Caco-2 (cell line): ENCODE measurements at places on chromosomes 6 and 20.
A peak's percentile ranks its signal among the peaks of the same experiment; 100 is the strongest.

GRCh38 chr20:10225439-10226060 lies 6.9 kb downstream of the SNAP25 start:
- peak; percentile 24 for DNase-seq

DNA sequence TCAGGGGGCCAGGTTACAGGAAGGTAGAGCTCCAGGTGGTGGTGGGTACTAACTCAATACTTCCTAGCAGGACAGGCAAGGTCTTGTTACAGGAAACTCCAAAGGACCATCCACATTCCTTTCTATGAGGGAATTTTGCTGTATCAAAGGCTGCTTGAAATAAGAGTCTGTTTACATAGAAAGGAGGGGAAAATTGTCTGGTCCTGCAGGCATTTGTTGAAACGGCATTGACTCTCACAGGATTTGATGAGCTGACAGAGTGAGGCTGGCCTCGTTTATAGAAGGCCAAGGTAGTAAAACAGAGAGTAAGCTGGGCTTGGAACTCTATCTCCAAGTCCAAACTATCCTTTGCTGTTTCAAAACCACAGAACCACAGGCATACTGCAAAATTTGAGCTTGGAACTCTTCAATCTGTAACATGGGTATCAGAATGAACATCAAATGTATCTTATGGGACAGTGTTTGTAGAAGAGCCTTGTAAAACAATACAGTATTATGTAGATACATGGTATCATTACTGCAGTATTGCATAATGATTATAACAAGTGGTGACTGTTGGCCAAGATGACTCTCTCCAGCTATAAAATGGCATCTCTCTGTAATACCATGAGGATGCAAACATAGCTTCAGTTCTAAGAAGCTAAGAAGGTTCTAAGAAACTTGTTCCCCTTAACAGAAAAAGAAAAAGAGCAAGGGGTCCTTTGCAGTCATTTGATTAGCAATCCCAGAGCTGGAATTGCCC lies 61.5 kb downstream of the TRAM2 start:
- DNase-seq = no peak

GRCh38 chr20:55760586-55760985 lies 244.7 kb downstream of the CBLN4 start:
- no peak for DNase-seq

GRCh38 chr6:107490566-107491137 lies 735 bp downstream of the SOBP start:
- no peak for DNase-seq

- DNase-seq = no peak
Measured at GRCh38 chr6:5303682-5304081, 42.4 kb downstream of the FARS2 start.

GRCh38 chr6:2876210-2877056 lies 26.7 kb downstream of the SERPINB9 start:
- peak; percentile 76 for DNase-seq

DNA sequence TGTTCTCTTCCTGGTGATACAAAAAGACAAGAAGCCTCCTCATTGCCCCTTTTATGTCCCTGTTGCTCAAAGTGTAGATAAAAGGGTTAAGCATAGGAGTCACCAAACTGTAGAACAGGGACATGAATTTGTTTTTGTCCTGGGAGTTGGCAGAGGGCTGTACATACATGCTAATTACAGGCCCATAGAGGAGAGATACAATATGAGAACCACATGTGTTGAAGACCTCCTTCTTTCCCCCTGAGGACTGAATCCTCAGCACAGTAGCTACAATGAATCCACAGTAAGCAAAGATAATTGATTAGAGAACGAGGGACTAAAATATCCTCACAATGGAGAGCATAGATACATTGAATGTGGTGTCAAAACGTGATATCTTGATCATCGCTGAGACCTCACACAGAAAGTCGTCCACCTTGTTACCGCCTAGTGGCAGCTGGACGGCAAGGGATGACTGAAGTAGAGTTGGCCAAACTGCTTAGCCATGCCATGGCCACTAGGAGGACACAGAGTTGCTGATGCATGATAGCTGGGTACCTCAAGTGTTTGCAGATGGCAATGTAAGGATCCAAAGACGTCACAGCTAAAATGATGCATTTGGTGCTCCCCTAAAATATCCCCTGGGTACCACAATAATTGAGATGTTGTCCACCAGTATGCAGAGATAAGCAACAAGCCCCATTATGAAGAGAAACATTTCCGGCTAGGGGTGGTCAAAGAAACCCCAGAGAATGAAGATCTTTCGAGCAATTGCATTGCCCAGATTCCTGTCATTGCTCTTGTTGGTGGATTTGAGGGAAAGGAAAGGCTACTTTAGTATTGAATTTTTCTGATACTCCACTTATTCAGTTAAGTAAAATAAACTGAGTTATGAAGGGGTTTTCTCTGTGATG lies 15.0 kb downstream of the OR2B3 start:
- DNase-seq = peak; percentile 58

DNA sequence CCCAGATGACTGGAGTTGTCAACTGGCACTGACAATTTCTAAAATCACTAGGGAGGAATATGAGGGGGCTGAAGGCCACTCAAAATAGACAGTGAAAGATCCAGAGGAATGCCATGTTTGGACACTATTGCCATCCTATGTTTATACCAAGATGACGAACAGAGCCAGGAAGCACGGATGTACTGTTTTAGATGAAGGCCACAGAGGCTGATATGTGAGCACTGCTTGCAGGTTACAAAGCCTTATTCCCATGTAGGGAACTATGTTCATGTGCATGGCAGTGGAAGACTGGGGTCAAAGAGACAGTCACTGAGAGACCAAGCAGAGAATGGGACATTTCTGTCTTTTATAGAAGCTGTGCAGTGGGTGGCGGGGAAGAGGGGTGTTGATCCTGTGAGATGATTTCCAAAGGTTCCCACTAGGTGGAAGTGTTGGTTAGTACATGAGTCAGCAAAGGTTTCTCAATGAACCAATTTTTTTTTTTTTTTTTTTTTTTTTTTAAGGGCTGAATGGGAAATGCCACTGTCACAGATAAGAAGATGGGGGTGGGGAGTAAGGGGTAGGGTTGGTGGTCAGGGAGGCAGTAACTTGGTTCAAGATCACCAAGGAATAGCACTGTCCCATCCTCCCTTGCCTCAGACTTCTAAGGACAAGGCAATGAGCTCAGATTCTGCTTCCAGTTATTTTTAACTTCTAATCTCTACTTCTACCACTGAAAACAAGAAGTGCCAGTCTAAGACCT lies 46.7 kb upstream of the MOCS1 start:
- DNase-seq = no peak

GRCh38 chr20:48329676-48330664 lies 497.8 kb downstream of the PREX1 start:
- peak; percentile 76 for DNase-seq

- DNase-seq = no peak
Measured at GRCh38 chr20:58014628-58015315, 213.7 kb downstream of the ANKRD60 start.

- DNase-seq = no peak
Measured at GRCh38 chr6:62528894-62529526, 243.0 kb upstream of the KHDRBS2 start.

DNA sequence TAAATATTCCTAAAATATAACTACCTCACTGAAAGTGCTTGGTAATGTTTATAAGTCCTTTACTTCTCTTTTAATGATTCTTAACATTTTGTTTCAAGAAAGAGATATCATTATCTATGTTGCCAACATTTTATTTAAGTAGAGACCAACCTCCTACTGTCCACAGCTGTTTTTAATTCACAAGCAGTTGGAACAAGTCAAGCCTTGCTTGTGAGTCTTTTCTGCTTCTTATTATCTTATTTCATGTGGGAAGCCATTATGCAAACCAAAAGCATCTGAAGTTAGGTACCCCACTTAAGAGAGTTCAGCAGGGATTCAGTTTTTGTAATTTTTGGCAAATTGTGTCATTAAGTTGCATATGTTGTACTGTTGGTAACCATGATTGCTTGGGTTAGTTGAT lies 1714.5 kb downstream of the GRIK2 start:
- DNase-seq = no peak

DNA sequence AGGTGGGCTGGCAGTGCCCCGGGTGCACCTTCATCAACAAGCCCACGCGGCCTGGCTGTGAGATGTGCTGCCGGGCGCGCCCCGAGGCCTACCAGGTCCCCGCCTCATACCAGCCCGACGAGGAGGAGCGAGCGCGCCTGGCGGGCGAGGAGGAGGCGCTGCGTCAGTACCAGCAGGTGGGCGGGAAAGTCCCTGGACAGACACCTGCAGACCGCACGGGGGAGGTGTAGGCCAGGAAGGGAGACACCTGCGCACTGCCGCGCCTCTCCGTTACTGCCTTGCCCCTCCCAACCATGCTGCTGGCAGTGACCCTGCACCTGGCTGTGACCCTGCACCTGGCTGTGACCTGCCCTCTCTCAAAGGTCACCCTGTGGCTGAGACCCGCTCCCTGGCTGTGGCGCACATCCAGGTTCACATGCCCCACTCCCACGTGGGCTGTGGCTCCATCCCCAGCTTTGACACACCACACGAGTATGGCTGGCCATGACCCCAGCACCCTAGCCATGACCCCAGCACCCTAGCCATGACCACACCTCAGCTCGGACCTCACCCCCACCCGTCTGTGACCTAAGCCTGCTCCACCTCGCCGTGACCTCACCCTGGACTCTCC lies 11.6 kb downstream of the RBCK1 start:
- DNase-seq = no peak

- no peak for DNase-seq
Measured at GRCh38 chr6:18308070-18308735, 43.9 kb upstream of the DEK start.

DNA sequence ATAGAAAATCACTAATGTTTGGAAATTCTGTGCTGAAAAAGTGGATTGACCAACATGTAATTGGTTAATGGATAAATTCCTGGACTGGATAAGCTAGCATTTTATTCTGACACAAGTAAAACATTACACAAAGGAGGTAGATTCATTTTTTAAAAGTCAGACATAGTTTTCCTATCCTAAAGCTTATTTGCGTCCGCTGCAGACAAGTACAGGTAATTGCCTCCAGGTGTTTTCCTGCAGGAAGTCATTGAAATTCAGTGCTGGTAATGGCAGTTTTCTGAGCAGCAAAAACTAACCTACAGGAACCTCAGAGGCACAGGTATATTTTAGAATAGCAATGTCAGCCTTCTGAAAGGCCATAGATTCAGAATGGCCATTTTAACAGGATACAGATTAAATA lies 20.0 kb upstream of the HIVEP1 start:
- no peak for DNase-seq

GRCh38 chr20:60341062-60341461 lies 382.8 kb downstream of the CDH26 start:
- no peak for DNase-seq

DNA sequence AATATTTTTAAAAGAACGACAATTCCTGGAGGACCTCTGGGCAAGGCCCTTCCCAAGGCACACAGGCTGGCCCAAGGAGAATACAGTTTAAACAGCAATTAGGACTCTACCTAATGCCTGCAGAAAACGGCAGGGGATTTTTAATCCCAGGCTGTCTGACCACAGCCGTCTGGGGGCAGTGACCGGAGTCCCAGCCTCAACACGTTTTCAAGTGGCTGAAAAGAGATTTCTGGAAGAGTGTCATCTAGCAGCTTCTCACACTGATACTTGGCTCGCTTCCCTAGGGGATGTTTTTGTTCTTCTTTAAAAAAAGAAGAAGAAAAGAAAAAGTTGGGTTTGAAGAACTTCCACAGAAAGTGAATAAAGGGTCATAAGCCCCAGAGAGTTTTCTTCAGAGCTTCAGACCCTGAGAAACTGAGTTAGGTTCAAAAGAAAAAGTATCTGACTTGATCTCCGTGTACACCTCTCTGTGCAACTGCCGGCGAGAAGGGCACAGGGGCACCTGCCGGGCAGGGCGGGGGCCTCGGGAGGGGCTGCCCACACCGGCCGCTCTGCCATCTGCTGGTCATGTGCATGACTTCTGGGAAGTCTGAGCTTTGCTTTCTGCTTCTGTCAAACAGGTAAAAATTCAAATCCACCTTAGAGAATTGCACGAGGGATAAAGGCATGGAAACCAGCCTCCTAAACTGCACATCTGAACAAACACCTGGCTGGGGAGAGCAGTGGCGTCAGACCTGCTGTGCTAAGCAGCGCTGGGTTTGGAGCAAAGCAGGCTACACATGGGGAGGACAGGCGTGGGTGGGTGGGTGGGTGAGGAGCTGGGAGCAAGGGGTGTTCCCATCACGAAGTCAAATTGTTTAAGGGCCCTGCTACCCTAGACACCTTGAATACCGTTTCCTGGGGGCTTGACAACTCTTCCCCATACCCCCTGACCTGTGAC lies 33.0 kb downstream of the RRBP1 start:
- DNase-seq = peak; percentile 49

GRCh38 chr6:130756824-130757223 lies 70.4 kb upstream of the SMLR1 start:
- DNase-seq = no peak

DNA sequence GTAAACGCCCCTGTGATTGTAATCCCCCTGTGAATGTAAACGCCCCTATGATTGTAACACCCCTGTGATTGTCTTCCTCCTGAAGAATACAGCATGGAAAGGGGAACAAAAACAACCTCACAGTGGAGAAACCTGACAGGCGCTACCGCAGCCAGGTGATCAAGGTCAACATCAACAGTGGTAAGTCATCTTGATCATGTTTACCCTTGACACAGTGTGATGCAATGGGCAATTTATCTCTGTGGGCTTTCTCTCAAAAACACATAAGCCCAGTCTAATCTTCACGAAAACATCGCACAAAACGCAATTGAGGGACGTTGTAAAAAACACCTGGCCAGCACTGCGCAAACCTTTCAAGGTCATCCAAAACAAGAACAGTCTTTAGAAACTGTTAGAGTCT lies 277.2 kb downstream of the PRKN start:
- DNase-seq = no peak

DNA sequence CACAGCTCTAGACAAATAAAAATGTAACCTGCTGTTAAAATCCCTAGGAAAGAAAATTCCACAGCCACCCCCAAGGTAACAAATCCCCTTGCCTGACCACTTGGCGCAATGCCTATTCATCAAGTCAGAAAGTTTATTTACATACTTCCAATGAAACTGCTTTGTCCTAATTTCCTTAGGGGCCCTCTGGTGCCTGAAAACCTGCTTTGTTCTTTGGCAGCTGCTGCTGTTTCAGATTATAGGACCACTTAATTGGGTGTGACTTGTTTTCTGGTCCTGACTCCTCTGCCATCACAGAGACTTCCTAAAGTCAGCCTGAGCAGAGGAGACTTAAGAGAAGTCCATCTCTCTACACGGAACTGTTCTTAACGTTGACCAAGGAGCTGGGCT lies 323.6 kb downstream of the UBE3D start:
- no peak for DNase-seq
